Right atrium auricular region (tissue), 2 donors: ENCODE measurements at places on chromosomes 2 and 18.

DNA sequence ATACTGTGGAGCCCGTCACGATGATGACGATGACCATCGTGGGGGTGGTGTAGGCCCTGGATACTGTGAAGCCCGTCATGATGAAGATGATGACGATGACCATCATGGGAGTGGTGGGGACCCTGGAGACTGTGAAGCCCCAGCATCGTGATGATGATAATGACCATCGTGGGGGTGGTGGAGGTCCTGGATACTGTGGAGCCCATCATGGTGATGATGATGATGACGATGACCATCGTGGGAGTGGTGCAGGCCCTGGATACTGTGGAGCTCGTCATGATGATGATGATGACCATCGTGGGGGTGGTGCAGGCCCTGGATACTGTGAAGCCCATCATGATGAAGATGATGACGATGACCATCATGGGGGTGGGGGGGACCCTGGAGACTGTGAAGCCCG lies 81.0 kb upstream of the SALL3 start:
- H3K36me3 ChIP-seq: no peaks in the 10 kb centered on the region
- DNase-seq: no peak
- no peak overlapping the region for H3K27ac ChIP-seq

- H3K27me3 ChIP-seq: no peaks in the 10 kb centered on the region
- no peak for DNase-seq
- peaks cover 15% of the 10 kb centered on the region for H3K4me1 ChIP-seq
- H3K27ac ChIP-seq: no peak overlapping the region
- no peaks in the 10 kb centered on the region for H3K36me3 ChIP-seq
Measured at GRCh38 chr2:236675051-236675450, 105.4 kb downstream of the ACKR3 start.

DNA sequence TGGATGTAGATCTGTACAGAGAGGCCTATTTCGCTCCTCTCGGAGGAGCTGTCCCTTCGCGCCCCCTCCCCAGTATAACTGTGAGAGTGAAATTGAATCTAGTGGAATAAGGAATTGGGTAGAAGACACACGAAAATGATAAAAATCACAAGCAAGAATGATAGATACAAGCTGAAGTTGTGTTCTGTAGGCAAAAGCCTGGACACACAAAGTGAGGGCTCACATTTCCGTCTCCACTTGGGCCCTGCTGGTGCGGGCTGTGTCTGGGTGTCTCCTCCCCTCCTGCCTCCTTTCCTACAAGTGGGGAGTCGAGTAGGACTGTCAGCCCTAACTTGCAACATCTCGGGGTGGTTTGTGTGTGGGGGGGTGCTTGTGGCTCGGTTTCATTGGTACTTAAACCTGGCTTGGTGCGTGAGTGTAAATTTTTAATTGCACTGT lies 457 bp upstream of the SP9 start:
- no peak overlapping the region for H3K27ac ChIP-seq
- no peaks in the 10 kb centered on the region for H3K36me3 ChIP-seq
- peaks cover 89% of the 10 kb centered on the region for H3K27me3 ChIP-seq

- no peaks in the 10 kb centered on the region for H3K27me3 ChIP-seq
- no peaks in the 10 kb centered on the region for H3K4me1 ChIP-seq
- no peak overlapping the region for H3K4me3 ChIP-seq
- DNase-seq: no peak
- no peaks in the 10 kb centered on the region for H3K36me3 ChIP-seq
Measured at GRCh38 chr18:36501100-36501499, 203.6 kb downstream of the FHOD3 start.

DNA sequence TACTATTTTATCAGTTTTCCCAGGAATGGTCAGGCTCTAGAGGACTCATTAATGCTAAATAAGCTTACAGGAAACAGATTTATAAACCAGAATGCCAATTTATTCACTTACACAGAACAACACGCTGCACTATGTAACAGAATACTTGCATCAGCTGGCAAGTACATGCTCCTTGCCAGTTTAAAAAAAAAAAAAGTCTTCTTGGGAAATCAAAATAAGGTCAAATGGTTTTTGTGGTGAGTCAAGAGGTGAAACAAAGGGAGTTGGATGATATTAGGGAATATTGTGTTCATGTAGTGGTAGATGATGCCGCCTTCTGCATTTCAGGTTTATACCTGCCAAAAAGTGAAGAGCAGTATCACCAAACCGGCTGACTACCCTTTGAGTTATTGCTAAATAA lies 1322.1 kb upstream of the ZEB2 start:
- H3K27me3 ChIP-seq: no peaks in the 10 kb centered on the region
- no peaks in the 10 kb centered on the region for H3K4me1 ChIP-seq
- H3K36me3 ChIP-seq: no peaks in the 10 kb centered on the region
- no peak overlapping the region for H3K4me3 ChIP-seq

- no peaks in the 10 kb centered on the region for H3K36me3 ChIP-seq
- DNase-seq: no peak
- no peak overlapping the region for H3K4me3 ChIP-seq
- no peaks in the 10 kb centered on the region for H3K4me1 ChIP-seq
Measured at GRCh38 chr2:217623281-217623912, 379.4 kb downstream of the TNS1 start.

GRCh38 chr2:215437614-215438013 lies 1.7 kb upstream of the FN1 start:
- peaks cover 6% of the 10 kb centered on the region for H3K4me1 ChIP-seq
- no peaks in the 10 kb centered on the region for H3K36me3 ChIP-seq
- peak overlapping the region; percentile 69 for H3K4me3 ChIP-seq
- H3K27me3 ChIP-seq: no peaks in the 10 kb centered on the region

- H3K36me3 ChIP-seq: no peaks in the 10 kb centered on the region
- no peak for DNase-seq
- H3K4me1 ChIP-seq: no peaks in the 10 kb centered on the region
- peak overlapping the region; percentile 80 for H3K27ac ChIP-seq
Measured at GRCh38 chr2:85890522-85891176, 1.9 kb upstream of the ST3GAL5 start.

GRCh38 chr2:239287461-239287860 lies 113.4 kb downstream of the HDAC4 start:
- H3K27ac ChIP-seq: peak overlapping the region; percentile 43
- no peaks in the 10 kb centered on the region for H3K4me1 ChIP-seq
- H3K27me3 ChIP-seq: no peaks in the 10 kb centered on the region
- DNase-seq: no peak
- no peak overlapping the region for H3K4me3 ChIP-seq

DNA sequence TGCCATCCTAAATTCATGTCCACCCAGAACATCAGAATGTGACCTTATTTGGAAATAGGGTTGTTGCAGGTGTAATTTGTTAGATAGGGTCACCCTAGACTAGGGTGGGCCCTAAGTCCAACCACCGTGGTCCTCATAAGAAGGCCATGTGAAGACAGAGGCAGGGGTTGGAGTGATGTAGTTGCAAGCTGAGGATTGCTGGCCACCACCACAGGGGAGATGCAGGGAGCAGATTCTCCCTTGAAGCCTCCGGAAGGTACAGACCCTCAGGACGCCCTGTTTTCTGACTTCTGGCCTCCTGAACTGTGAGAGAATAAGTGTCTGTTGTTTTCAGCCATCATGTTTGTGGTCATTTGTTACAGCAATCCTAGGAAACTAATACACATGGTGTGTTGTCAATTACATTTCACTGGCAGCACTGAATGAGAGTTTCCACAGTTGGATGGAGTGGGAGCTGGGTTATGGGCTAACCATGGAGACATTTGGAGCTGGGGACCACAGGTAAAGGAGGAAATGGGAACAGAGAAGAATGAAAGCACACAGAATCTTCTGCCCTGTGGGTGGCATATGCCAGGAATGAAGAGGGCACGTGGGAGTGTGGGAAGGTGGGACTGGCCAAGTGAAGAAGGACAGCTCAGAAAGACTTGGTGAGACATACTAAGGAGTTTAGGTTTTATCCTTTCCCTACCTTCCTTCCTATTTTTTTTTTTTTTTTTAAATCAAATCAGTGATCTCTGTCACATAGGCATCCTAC lies 266.0 kb downstream of the MYCN start:
- no peaks in the 10 kb centered on the region for H3K36me3 ChIP-seq
- no peaks in the 10 kb centered on the region for H3K27me3 ChIP-seq
- H3K4me1 ChIP-seq: no peaks in the 10 kb centered on the region
- no peak for DNase-seq
- no peak overlapping the region for H3K4me3 ChIP-seq

DNA sequence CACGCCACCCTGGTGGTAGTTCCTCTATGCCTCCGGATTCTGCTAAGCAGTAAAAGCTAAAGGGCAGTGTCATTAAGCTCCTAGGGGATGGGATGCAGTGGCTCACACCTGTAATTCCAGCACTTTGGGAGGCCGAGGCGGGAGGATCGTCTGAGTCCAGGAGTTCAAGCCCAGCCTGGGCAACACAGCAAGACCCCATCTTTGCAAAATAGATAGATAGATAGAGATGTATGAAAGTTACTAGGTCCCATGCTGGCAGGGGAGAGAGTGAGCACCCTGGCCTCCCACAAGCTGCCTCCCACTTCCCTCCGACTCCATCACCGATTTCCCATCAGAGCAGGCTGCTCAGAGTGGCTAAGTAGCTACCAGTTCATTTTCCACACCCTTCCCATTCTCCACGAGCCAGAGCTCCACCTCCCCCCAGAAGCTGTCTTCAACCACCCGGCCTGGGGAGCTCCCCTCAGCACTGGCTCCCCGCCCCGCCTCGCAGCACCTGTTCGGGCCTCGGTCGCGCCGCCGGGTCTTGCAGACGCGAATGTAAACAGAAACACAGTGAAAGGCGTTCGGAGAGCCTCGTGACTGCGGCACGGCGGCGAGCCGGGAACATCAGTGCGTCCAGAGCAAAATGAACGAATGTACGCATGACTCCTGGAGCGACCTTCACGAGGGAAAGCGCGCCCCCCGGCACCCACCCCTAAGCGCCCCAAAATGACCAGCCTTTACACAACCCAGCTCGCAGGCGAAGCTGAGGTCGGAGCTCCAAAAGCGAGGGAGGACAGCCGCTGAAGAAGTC lies 598 bp upstream of the CEP68 start:
- H3K36me3 ChIP-seq: no peaks in the 10 kb centered on the region
- no peak for DNase-seq
- peak overlapping the region; percentile 91 for H3K27ac ChIP-seq
- H3K27me3 ChIP-seq: no peaks in the 10 kb centered on the region

- no peak overlapping the region for H3K4me3 ChIP-seq
- no peaks in the 10 kb centered on the region for H3K27me3 ChIP-seq
- DNase-seq: no peak
- H3K4me1 ChIP-seq: no peaks in the 10 kb centered on the region
Measured at GRCh38 chr2:207867056-207867455, 97.3 kb upstream of the FZD5 start.

DNA sequence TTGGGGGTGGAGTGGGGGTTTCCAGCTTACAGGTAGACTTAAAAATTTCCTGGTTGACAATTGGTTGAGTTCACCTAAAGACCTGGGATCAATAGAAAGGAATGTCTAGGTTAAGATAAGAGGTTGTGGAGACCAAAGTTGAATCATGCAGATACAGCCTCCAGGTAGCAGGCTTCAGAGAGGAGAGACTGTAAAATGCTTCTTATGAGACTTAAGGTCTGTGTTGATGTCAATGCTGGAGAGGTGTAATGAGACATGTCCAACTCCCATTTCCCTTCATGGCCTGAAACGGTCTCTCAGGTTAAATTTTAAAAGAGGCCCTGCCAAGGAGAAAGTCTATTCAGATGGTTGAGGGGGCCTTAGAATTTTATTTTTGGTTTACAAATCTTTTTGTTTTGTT lies 38.5 kb upstream of the RND3 start:
- no peaks in the 10 kb centered on the region for H3K36me3 ChIP-seq
- H3K4me1 ChIP-seq: no peaks in the 10 kb centered on the region
- H3K27ac ChIP-seq: no peak overlapping the region
- H3K4me3 ChIP-seq: no peak overlapping the region
- no peak for DNase-seq

GRCh38 chr18:21759836-21760235 lies 19.2 kb downstream of the MIB1 start:
- DNase-seq: no peak
- no peaks in the 10 kb centered on the region for H3K27me3 ChIP-seq
- no peaks in the 10 kb centered on the region for H3K4me1 ChIP-seq
- H3K27ac ChIP-seq: no peak overlapping the region
- H3K36me3 ChIP-seq: no peaks in the 10 kb centered on the region
- H3K4me3 ChIP-seq: no peak overlapping the region
